ENCODE measurements at places on chromosomes 2 and 18.

DNA sequence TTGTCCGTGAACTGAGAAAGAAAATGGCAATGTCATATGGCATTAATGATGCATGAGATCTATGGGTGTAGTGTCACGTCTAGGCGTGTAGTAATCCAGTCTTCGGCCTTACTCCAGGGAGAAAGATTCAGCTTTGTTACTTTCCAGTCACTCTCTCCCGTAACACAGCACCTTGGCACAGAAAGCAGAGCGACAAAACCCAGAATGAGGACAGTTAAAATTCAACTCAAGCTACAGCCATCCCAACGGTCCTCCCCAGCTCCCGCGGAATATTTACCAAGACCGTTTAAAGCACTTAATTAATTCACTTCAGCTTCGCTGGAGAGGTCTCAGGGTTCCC, 797 bp upstream of the CRIM1 start:
- no peak for DNase-seq

GRCh38 chr18:61772293-61772848, 120.4 kb downstream of the RNF152 start:
- no peak for DNase-seq

- no peak for DNase-seq
These were observed 246.9 kb upstream of the SLC39A10 start for GRCh38 chr2:195410074-195410671.

- DNase-seq, result no peak
These were observed 2.5 kb upstream of the SP100 start for GRCh38 chr2:230413479-230413878.

DNA sequence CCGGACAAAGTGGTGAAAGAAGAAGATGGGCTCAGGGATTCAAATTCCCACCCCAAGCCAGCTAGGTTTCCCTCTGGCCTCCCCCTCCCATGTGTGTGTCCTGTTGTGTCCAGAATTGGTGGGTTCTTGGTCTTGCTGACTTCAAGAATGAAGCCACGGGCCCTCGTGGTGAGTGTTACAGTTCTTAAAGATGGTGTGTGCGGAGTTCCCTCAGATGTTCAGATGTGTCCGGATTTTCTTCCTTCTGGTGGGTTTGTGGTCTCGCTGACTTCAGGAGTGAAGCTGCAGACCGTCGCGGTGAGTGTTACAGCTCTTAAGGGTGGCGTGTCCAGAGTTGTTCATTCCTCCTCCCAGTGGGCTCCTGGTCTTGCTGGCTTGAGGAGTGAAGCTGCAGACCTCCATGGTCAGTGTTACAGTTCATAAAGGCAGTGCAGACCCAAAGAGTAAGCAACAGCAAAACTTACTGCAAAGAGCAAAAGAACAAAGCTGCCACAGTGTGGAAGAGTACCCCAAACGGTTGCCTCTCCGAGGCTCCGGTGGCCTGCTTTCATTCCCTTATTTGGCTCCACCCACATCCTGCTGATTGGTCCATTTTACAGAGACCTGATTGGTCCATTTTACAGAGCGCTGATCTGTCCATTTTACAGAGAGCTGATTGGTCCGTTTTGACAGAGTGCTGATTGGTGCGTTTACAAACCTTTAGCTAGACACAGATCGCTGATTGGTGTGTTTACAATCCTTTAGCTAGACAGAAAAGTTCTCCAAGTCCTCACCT, 37.7 kb upstream of the KLF11 start:
- no peak for DNase-seq

DNA sequence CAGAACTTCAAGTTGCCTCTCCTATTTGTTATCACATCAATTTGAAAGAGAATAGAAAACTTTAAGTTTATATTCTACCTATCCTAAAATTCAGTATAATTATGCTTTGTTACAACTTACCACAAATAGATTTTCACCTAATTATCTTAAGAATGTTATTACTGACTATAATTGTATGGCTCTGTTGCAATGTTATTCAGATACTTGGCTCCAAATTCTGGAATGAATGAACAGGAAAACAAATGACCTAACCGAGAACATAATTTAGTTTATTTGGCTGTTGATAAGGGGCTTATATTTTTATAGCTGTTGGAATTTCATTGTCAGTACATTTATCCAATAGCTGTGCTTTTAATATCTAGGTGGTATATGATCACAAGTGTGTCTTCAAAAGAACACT, 173.2 kb upstream of the GULP1 start:
- no peak for DNase-seq
